ENCODE measurements at places on chromosomes 1 and 21.

- no peak for DNase-seq
Observed at GRCh38 chr1:90155721-90156487, 161.0 kb downstream of the ZNF326 start.

- no peak for DNase-seq
Observed at GRCh38 chr1:245730801-245731200, 576.0 kb downstream of the KIF26B start.

- no peak for DNase-seq
Observed at GRCh38 chr1:207754974-207755700, 3.3 kb downstream of the CD46 start.

DNA sequence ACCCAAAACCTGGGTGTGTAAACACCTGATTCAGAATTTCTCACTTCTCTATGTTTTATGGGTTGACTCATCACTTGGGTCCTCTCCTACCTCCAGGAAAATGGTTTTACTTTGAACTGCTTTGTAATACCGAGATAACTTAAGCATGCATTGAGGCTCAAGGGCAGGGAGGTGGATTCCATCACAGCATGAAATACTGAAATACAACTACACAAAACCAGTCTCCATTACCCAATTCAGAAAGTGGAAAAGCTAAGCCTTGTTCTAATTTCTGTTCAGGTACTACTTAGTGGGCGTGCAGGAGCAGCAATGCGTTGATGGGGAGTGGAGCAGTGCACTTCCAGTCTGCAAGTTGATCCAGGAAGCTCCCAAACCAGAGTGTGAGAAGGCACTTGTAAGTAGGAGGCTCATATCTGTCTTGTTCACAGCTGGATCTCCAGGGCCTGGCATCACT lies 6.1 kb upstream of the C4BPA start:
- DNase-seq = no peak

DNA sequence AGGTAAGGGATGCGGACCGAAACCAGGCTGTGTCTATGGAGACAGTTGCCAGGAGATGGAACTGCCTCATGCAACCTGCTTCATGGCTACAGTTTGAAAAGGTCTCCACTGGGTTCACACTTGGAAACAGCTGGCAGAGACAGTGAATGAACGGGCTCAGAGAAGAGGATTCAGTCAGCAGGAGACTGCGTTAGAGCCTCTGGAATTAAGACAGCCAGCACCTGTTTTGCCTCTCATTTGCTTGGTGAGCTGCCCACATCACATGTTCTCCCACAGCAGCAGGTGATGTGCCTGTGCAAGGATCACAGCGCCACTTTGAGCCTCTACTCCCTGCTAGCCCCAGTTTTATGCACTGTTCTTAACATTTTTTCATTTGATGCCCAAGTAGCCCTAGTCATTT lies 321.0 kb downstream of the PLPP3 start:
- no peak for DNase-seq

DNA sequence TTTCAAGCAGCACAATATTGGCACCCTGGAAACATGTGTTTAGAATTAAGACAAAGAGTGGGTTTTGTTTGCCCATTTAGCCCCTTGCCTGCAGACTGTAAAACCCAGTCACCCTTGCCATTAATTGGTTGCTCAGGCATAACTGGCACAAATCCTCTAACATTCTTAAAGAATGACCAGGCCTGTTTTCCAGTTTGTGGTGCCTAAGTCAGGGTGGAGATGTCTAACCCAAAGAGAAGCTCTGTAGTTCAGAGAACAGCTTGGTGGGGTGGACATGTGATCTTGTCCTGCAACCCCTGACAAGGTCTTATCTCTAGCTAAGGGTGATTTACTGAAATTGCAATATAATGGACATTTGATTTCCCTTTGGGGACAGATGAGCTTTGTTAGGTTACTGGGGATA lies 8.8 kb upstream of the ANGPTL7 start:
- no peak for DNase-seq

DNA sequence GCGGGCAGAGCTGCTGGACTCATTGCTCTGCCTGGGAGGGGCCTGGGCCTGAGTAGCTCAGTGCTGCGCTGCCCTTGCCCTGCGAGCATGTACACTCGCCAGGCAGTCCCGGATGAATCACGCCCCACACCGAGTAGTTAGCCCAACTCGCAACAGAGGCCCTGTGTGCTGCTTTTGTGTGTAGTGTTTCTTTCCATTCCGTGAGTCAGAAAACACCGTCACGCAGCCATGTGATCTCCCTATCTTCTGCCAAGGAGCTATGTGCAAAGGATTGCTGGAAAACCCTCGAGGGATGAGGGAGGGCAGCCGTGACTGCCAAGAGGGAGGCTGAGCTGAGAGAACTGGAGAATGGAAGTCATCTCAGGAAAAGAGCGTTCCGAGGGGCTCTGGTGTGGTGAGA lies 37.3 kb downstream of the NENF start:
- no peak for DNase-seq

DNA sequence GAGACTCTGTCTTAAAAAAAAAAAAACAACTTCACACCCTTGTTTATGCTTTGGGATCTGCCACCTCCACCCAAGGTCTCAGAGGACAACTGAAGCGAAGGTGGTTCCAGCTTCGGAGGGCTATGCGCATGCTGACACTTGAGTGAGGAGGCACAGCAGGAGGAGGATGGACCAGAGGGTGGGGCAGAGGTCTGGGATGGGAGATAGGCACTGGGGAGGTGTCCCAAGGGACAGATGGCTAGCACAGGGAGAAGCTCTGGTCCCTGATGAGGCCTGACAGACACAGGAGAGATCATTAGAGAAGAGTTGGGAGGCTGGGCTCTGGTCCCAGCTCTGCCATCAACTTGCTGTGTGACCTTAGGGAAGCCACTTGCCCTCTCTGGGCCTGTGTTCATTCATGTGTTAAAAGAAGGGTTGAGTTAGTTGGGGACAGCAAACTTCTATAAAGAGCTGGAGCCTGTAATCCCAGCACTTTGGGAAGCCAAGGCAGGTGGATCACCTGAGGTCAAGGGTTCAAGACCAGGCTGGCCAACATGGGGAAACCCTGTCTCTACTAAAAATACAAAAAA lies 16.8 kb downstream of the E2F2 start:
- no peak for DNase-seq

DNA sequence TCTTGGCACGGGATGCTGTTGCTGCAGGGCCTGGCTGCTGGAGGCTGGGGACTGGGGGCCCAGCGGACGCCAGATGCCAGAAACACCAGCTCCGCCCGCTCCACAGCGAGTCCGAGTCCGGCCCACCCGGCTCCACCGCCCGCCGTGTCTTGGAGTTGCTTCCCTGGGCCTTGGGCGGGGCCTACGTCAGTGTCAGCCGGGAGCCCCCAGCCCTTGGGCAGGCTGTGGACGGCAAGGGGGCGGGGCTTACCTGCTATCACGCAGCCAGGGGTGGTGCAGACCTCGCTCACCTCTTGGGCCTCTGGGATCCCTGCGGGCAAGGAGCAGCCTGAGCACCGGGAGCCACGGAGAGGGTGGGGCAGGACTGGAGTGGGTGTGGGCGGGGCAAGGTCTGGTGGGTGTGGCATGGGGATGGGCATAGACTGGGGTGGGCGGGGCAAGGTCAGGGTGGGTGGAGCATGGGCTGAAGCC lies 21.8 kb downstream of the MMEL1 start:
- no peak for DNase-seq

- no peak for DNase-seq
Observed at GRCh38 chr1:26125382-26125781, 13.8 kb downstream of the PDIK1L start.

DNA sequence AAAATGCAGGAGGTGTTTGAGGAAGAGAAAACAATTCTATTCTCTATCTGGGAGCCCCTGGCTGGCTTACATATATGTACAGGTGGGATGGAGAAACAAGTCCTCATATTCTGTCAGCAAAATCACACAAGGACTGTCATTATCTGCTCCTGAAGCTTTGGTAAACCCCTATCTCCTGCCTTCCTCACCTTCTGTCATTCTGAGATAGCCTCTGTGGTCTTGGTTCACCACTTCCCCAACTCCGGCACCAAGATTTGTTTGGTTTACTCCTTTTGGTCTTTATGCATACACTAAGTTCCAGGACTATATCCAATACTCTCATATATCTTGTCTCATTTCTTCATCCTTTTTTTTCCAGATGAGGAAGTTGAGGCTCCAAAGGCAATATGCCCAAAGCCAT lies 551.1 kb downstream of the PLPP3 start:
- no peak for DNase-seq

DNA sequence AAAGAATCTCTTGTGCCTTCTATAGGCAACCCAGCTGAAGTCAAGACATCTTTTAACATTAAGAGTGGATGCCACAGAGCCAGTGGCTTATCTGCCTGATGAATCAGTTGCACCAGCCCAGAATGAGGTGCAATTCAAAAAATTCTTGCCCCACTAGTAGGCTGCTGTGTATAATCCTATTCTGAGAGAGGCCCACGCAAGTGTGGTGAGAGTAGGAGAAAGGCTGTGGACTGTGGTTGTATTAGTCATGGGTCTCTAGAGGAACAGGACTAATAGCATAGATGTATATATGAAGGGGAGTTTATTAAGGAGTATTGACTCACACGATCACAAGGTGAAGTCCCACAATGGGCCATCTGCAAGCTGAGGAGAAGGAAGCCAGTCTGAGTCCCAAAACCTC lies 216.4 kb downstream of the LTN1 start:
- no peak for DNase-seq

GRCh38 chr1:159895286-159895685 lies 4.7 kb downstream of the CFAP45 start:
- DNase-seq = no peak

- DNase-seq = no peak
Observed at GRCh38 chr21:42863504-42863870, 15.9 kb downstream of the WDR4 start.

- DNase-seq = no peak
Observed at GRCh38 chr1:68409426-68409825, 40.3 kb downstream of the RPE65 start.

DNA sequence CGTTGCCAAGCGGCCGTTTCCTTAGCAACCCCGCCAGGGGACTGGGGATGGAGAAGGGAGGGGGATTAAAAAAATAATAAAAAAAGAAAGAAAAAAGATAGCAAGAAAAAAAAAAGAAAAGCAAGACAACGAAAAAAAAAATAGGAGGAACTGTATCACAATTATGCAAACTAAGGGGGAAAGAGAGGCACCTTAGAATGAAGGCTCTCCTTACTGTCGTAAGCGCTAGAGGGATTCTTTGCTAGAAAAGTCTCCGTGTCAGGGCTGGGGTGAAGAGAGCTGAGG lies 625 bp upstream of the NEGR1 start:
- no peak for DNase-seq

GRCh38 chr1:208004851-208005250 lies 93.9 kb upstream of the CD34 start:
- DNase-seq = no peak

DNA sequence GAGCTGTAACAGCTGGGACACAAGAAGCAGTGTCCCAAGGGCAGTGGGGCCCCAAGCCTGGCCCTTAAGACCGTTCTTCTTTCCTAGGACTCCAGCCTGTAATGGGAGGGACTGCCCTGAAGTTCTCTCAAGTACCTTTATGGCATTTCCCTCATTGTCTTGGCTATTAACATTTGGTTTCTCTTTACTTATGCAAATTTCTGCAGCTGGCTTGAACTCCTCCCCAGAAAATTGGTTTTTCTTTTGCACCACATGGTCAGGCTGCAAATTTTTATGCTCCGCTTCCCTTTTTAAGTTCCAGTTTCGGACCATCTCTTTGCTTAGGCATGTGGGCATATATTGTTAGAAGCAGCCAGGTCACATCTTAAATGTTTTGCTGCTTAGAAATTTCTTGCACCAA lies 3.1 kb upstream of the MROH9 start:
- DNase-seq = no peak

GRCh38 chr1:29936031-29936544 lies 699.8 kb downstream of the PTPRU start:
- no peak for DNase-seq

GRCh38 chr1:30743584-30744059 lies 14.0 kb downstream of the LAPTM5 start:
- peak; percentile 87 for DNase-seq

- no peak for DNase-seq
Observed at GRCh38 chr1:118123116-118123839, 61.8 kb downstream of the SPAG17 start.

All from CD4-positive, alpha-beta T cell treated with Interleukin-6 at 100 ng/mL for 8 hours (primary cell).